ENCODE measurements at places on chromosomes 6 and 20. TPM values are rescaled to one million over a fixed set of nuclear protein-coding genes. Genes with fewer than 3 reads are reported as not detected.

- H3K4me3 ChIP-seq = no peak overlapping the region
- no peaks in the 10 kb centered on the region for H3K27me3 ChIP-seq
- H3K4me1 ChIP-seq = no peaks in the 10 kb centered on the region
- H3K27ac ChIP-seq = peak overlapping the region; percentile 3
These were observed 118.5 kb downstream of the SNX5 start for GRCh38 chr20:17849901-17850683.

GRCh38 chr6:56532766-56533551 lies 109.7 kb downstream of the DST start:
- no peak for DNase-seq
- peaks cover 11% of the 10 kb centered on the region for H3K4me1 ChIP-seq
- H3K27me3 ChIP-seq = no peaks in the 10 kb centered on the region

- no peak for DNase-seq
- H3K4me3 ChIP-seq = no peak overlapping the region
- H3K4me1 ChIP-seq = no peaks in the 10 kb centered on the region
- H3K27ac ChIP-seq = no peak overlapping the region
- no peaks in the 10 kb centered on the region for H3K27me3 ChIP-seq
These were observed 172.7 kb upstream of the NOX3 start for GRCh38 chr6:155628306-155628705.

GRCh38 chr20:10706460-10706811 lies 32.6 kb upstream of the JAG1 start:
- no peaks in the 10 kb centered on the region for H3K36me3 ChIP-seq
- H3K4me1 ChIP-seq = peaks cover 1% of the 10 kb centered on the region
- no peak for DNase-seq
- H3K27me3 ChIP-seq = no peaks in the 10 kb centered on the region
- H3K4me3 ChIP-seq = no peak overlapping the region
- H3K27ac ChIP-seq = no peak overlapping the region

- H3K4me3 ChIP-seq = no peak overlapping the region
- no peak overlapping the region for H3K27ac ChIP-seq
- H3K27me3 ChIP-seq = no peaks in the 10 kb centered on the region
- no peaks in the 10 kb centered on the region for H3K4me1 ChIP-seq
These were observed 34.0 kb downstream of the ITCH start for GRCh38 chr20:34397096-34397495.

DNA sequence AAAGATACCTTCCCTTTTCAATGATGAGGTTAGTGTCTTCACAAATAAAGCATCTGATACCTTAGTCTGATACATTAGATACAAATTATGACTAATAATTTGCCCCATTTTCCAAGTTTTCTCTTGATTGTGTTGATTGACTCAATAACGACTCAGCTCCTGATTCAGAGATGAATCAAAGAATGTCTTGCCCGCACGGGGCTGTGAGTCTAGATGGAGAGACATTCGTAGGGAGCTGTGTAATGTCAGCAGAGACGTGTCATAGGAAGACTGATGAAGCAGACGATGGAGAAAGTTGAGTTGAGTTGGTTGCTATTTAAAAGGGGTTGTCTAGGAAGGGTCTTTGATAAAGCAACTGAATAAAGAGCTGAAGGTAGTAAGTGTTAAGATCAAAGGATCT lies 78.2 kb downstream of the TSHZ2 start:
- H3K27me3 ChIP-seq = no peaks in the 10 kb centered on the region
- H3K4me3 ChIP-seq = no peak overlapping the region
- H3K36me3 ChIP-seq = no peaks in the 10 kb centered on the region
- H3K27ac ChIP-seq = no peak overlapping the region
- no peaks in the 10 kb centered on the region for H3K4me1 ChIP-seq
- no peak for DNase-seq

DNA sequence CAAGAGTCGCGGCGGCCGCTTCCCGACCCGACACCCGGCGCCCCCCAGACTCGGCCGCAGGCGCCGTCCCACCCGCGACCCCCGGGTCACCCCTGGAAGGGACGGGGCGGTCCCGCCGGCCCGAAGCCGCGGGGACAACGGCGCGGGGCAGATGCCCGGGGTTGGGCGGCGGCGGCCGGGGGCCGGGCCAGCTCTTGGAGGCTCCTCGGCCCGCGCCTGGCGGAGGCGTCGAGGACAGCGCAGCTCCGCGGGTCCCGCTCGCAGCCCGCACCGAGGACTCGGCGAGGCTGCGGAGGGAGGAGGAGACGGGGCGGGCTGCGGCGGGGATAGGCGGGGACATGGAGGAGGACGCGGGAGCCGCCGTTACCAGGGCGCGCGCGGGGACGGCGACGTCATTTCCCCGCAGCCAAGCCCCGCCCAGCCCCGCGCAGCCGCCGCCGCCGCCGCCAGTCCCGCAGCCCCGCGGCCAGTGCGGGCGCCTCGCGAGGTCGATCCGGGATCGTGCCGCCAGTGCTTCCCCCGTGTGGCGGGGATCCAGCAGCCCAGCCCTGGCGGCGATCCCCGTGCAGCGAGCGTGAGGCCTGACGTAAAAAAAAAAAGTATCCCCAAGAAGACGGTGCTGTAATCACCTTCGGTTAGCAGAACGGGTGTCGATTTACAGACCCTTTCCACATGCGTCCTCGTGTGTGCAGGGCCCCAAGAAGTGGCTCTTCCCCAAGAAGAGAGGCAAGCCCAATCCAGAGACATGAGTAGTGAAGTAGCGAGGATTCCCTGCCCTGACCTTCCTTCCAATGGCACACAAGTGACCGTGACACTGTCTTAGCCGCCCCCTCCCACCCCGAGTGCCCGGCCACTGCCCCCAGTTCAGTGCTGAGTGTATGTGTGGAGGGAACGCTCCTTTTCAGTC lies at the start of gene FAM184A:
TSS of gene FAM184A (minus strand) at position 289 of the 907 bp plus-strand sequence. CDS start 365 bp downstream, outside the sequence.
- peak within 1 kb of the TSS; percentile 64 for H3K4me3 ChIP-seq
- no peaks in the 10 kb centered on the region for H3K27me3 ChIP-seq
- no peaks in the 10 kb centered on the region for H3K4me1 ChIP-seq
- peak; percentile 61 for DNase-seq

The OR2B2 gene
- total RNA-seq = not detected
